ENCODE measurements at places on chromosomes 1 and 21. TPM values are rescaled to one million over a fixed set of nuclear protein-coding genes. Genes with fewer than 3 reads are reported as not detected.

SLC30A2 gene
- total RNA-seq, result 0.48 TPM

SIM2 gene
- total RNA-seq, result 16.3 TPM

VSIG8 gene
- 0.07 TPM for total RNA-seq

PPP2R5A gene
- total RNA-seq, result 24.0 TPM

CZIB gene
- 55.9 TPM for total RNA-seq

GPR37L1 gene
- 0.04 TPM for total RNA-seq

TMEM61 gene
- 0.41 TPM for total RNA-seq

S100A14 gene
- 4.2 TPM for total RNA-seq

WDR64 gene
- total RNA-seq, result not detected

HTR1D gene
- 2.0 TPM for total RNA-seq

ZC3H11A gene
- 71.1 TPM for total RNA-seq

ADGRL4 gene
- 21.8 TPM for total RNA-seq

CAPZB gene
- 105 TPM for total RNA-seq

TMEM79 gene
- 3.0 TPM for total RNA-seq

LMX1A gene
- total RNA-seq, result not detected

PLEKHN1 gene
- 13.2 TPM for total RNA-seq

COL6A1 gene
- 226 TPM for total RNA-seq

TTC34 gene
- under 0.01 TPM for total RNA-seq

ACKR1 gene
- not detected for total RNA-seq

GPR25 gene
- not detected for total RNA-seq

NUDT4B gene
- 25.3 TPM for total RNA-seq

SLAMF1 gene
- not detected for total RNA-seq

HHIPL2 gene
- total RNA-seq, result 0.08 TPM
